Fibroblast of upper back skin (primary cell): ENCODE measurements at places on chromosomes 1 and 21.

- DNase-seq, result peak; percentile 49
These were observed 55.0 kb downstream of the HIVEP3 start for GRCh38 chr1:41863718-41864117.

GRCh38 chr1:71448444-71448843 lies 367.6 kb upstream of the ZRANB2 start:
- DNase-seq, result no peak

DNA sequence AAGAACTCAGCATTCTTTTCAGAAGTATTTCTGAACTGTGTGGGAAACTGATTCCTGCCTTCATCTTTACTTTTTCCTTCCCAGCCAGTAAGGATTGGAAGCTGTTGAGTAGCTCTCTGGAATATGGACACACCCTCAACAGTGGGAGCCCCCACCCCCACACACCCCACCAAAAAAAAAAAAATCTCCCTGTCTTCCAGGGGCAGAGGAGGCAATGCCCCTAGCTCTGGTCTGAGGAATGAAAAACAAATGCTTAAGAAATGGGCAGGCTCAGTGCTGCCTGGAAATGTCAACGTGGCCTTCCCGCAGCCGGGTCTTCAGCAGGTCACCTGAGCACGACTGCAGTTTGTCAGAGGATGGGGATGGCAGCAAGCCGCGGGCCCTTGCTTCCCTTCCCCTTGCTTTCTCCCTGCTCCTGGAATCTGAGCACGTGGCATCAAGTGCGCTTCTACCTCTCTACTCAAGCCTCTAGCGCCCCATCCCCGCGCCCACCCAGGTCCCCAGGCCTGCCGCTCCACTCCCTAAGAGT lies 479 bp downstream of the RGS16 start:
- DNase-seq, result no peak

- no peak for DNase-seq
These were observed 11.0 kb downstream of the BECN2 start for GRCh38 chr1:241968611-241969010.

DNA sequence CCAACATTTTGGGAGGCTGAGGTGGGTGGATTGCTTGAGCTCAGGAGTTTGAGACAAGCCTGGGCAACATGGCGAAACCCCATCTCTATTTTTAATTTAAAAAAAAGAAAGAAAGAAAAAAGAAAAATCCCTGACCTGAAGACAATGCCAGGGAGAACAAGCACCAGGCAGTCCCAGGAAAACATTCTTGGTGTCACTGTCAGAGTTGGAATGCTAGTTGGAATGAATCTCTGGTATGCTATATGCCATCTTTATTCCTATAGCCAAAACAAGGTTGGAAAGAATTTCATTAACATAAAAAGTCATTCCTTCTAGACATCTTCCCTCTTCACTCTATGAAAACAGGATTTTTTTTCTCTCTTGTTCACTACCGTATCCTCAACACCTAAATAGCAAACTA lies 2.8 kb downstream of the DNAJC8 start:
- DNase-seq, result peak; percentile 12

GRCh38 chr1:88726697-88727096 lies 42.6 kb downstream of the PKN2 start:
- no peak for DNase-seq

- DNase-seq, result peak; percentile 89
These were observed 76.6 kb upstream of the HOOK1 start for GRCh38 chr1:59738152-59738551.

DNA sequence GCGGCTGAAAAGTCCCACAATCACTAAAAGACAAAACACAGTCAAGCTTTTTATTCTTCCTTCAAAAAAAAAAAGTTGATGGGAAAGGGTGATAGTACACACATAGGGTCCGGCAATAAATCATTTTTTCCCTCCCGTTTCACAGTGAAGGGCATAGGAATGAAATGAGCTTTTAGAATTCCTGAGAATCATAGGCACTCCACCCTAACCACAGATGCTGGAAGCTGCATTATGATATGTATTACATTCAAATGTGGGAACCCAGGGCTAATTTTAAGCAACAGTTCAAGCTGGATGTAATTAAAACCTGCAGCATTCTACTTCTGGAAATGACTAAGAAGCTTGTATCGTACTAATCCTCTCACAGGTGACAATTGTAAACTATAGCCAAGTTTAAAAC lies 75.7 kb upstream of the KCNJ15 start:
- DNase-seq, result peak; percentile 97

GRCh38 chr1:240515505-240515904 lies 96.5 kb downstream of the GREM2 start:
- peak; percentile 84 for DNase-seq

DNA sequence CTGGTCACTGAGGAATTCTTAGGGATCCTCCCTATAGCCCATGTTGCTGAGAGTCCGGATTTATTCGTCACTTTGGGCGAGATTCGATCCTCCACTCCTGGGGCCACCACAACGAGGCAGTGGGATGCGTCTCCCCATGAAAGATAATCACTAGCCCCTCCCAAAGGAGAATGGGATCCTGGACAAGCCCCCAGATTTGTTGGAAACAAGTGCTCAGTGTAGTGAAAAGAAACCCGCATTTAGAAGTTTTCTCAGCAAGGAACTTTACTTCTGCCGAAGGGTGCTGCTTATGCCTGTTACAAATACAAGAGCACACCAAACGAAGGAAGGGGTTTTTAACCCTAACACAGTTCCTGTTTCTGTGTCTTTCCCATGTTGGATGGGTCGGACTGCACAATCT lies 83.3 kb downstream of the ZFYVE9 start:
- DNase-seq, result no peak

GRCh38 chr1:98044071-98044697 lies 123.3 kb upstream of the DPYD start:
- DNase-seq, result no peak

GRCh38 chr1:56322211-56322610 lies 257.2 kb downstream of the PLPP3 start:
- DNase-seq, result no peak

GRCh38 chr1:208219659-208220282 lies 24.4 kb downstream of the PLXNA2 start:
- DNase-seq, result peak; percentile 73

DNA sequence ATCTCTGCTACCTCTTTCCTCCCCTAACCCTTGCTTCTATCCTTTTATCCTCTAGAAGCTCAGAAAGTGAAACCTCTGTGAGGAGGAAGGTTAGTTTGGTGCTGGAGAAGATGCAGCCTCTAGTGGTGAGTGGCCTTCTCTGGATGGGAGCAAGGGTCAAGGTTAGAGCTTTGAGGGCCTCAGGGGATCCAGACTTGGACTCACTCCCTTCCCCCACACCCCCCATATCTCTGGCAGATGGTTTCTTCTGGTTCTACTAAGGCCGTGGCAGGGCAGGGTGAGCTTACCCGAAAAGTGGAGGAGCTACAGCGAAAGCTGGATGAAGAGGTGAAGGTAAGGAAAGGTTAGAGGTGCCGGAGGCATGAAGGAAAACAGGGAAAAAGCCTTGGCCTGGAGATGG lies 9.2 kb downstream of the CGN start:
- DNase-seq, result no peak

GRCh38 chr1:213231795-213232231 lies 180.8 kb downstream of the RPS6KC1 start:
- peak; percentile 12 for DNase-seq

DNA sequence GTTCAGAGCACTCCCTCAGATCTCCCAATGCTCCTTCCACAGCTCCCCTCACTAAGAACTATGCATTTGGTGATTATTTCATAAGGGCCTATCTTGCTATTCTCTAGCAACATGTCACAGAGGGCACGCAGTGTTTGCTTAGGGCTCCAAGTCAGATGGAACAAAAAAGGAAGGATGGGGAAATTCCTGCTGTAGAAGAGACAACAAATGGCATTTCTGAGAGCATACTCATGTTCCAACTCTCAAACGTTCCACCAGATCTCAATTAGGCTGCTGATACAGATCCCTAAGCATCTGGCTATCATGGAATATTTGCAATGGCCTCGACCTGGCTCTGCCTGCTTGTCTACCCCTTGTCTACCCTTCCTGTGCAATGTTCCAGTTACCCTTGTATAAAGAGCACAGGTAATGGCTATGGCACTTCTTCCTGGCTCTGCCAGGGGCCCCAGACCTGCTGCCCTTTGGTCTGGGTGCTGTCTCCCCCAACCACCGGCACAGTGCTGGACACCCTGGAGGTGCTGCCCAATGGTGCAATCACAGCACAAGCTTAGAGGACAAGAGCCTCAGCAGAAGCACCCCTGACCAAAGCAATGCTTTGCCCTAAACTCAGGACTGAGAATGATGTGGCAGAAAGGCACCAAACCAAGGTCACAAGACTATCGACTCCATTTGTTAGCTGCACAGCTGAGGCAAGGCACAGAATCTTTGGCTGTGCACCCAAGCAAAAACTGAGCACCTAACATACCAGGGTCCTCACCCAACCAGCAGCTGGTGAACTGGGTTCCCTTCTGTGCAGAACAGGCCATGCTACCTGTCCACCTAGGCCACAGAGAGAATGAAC lies 3.6 kb downstream of the PARP1 start:
- DNase-seq, result peak; percentile 40

- peak; percentile 97 for DNase-seq
These were observed 28.2 kb upstream of the FMO1 start for GRCh38 chr1:171220081-171220420.

- no peak for DNase-seq
These were observed 109.6 kb downstream of the CRYAA start for GRCh38 chr21:43278359-43278758.

DNA sequence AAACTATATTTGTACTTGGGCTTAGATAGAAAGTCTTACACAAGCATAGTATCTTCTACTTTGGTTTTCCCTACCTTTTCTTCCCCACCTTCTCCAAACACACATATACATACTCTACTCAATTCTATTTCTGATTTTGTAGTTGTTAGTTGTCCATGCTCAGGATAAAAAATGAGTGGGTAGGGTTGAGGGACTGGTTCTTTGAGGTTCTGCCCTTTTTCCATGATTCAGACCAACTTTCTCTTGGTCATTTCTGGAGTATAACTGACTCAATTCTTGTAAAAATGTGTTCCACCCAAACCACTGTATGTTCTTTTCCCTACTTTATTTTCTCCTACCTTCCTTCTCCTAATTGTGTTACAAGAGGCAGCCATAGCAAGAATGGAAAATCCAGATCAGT lies 3.3 kb downstream of the CFAP126 start:
- no peak for DNase-seq

- DNase-seq, result no peak
These were observed 82.0 kb upstream of the TLR5 start for GRCh38 chr1:223225061-223225460.
